ENCODE measurements at places on chromosomes 4 and X.

GRCh38 chr4:147987252-147987651 is 255.4 kb downstream of the ARHGAP10 start:
- DNase-seq: no peak

DNA sequence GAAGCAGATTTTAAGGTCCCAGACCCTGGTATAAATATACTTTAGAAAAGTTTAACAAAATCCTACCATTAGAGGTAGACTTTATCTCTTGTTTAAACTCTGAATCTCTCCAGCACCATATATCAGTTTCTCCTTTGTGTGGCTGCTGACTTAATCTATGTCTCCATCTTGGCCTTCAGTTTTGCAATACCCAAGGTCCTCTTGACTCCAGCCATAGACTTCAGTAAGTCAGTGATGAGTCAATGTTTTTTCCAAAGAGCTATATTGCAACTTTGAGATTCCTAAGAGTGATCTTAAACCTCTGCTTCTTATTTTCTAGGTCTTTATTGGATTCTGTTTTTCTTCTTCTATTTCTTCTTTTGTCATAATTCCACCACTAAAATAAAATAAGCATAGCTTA is 50.8 kb upstream of the ADGRL3 start:
- DNase-seq: no peak

DNA sequence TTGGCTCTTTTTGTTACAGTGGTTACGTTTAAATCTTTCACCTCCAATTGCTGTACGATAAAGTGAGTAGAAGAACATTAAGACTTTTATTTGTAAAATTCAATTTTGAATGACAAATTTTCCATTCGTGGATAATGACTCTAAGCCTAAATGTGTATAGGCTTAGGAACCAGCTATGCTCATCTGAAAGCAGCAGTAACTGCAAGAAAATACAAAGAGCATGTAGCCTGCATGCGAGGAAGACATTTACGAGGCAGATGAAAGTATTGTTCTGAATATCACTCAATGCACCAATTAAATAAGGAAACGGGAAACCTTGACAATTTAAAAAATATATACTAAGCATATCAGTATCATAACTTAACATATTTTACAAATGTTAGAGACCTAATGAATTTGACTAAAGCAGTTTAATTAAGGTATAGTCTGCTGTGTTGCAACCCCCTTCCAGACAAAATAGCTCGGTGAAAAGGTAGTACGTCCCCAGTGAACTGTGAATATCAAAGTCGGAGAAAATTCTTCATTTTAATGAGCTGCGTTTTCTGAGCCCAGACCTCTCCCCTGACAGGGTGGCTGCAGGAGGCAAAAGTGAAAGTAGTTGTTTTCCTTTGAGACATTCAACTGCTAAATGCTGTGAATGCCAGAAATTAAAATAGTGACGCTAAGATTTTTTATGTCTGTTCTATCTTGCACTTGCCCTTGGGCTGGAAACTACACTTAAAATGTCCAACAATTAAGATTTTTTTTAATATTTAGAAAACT is 1236.5 kb upstream of the TENM3 start:
- DNase-seq: no peak

GRCh38 chr4:108838451-108838850 is 75.6 kb upstream of the ETNPPL start:
- DNase-seq: no peak

DNA sequence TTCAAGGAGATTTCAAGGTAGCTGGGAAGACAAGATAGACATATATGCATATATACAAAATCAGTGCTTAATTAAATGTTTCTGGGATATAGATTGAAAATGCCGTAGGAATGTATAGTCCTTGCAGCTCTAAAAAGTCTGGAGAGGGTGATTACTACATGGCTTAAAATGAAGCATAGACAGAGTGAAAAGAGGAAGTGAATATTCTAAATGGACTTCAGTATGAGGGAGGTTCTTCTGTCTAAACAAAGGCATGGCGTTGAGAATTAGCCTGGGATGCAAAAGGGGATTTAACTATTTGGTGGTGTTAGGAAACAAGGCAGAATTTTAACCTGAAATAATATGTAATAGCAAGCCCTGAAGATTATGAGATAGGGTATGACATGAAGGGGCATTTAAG is 141.5 kb upstream of the FRMPD4 start:
- DNase-seq: no peak

- DNase-seq: no peak
These were observed 18.2 kb downstream of the UGT2B11 start for GRCh38 chr4:69196209-69196965.

GRCh38 chr4:61921920-61922319 is 721.8 kb downstream of the ADGRL3 start:
- no peak for DNase-seq

DNA sequence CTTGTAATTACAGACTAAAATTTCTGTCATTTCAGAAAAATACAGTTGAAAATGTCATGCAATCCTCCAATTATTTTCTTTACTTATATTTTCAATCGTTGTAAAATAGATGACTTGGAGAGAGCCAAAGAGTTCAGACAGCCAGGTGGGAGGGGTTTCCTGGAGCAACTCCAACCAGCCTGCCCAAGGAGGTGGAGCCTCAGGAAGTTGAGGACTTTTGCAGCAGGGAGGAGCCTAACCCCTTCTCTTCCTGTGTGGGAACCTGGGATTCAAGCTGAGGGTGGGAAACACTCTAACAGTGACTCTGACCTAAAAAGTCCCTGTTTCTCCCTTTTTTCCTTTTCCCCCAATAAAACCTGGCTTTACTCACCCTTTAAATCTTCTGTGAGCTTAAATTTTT is 72.2 kb upstream of the GABRG1 start:
- no peak for DNase-seq

GRCh38 chr4:70706516-70706915 is 15.2 kb upstream of the RUFY3 start:
- DNase-seq: no peak

DNA sequence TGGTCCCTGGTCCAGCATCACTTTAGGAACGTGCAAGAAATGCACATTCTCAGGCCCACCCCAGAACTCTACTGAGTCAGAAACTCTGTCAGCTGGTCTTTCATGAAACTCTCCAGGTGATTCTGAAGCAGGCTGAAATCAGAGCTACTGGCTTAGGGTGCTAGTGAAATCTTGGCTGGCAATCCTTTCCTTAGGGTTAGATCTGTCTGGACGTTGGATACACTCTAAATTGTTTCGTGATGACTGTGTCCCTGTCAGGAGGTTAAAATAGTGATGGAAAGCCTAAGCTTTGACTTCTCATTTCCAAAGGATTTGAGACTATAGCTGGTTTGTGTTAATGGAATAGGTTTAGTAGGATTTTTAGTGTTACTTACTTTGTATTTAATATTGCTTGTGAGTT is 99.1 kb downstream of the ARHGAP10 start:
- no peak for DNase-seq

DNA sequence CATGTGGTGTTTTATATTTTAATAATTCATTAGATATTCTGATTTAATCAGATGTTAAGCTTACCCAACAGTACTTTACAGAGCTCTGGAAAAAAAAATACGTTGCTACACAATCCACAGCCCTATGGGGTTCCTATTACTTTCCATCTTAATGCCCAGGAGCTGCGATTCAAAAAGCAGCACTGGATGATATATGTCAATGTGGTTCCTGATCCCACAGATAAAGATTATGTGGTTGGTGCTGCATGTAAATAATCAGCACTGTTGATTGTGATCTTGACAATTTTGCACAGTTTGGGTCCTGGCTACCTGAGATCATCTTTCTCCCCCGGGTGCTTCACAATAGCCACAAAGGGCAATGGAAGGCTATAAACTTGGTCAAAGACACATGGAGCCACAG is 72.7 kb upstream of the DCLK2 start:
- no peak for DNase-seq

DNA sequence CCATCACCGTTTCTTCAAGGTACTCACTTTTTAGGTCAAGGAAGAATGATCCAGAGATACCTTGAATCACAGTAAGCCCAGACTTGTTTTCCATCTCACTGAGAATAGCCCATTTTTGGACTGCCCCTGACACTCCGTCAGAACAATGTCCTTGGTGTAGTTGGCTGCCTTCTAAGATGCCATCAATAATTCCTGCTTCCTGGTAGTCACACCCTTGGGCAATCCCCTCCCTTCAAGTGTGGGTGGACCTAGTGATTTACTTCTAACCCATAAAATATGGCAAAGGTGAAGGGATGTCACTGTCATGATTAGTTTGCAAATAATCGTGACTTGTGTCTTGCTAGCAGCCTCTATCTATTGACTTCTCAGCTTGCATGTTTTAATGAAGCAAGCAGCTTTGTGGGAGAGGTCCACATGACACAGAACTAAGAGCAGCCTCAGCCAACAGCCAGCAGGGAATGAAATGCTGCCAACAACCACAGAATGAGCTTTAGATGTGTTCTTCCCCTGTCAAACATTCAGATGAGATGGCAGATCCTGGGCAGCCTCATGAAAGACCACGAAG is 20.0 kb upstream of the KLHL34 start:
- DNase-seq: no peak

GRCh38 chr4:154989511-154989910 is 208.4 kb downstream of the RBM46 start:
- no peak for DNase-seq

DNA sequence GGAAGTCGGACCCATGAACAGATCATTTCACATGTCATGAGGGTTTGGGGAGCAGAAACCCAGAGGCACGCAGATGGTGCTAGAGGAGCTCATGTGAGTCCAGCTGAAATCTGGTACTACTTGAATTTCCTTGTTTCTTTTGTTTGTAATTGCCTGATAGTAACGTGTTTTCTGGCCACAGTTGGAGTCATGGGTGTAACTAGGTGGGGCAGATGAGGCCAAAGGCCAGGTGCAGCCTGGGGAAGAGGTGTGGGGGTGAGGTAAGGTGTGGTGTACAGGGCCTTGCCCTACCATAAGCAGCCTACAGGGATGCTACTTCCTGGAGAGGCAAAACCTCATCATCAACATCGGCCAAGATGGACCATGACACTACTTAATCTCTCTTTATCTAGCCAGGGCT is 271.4 kb downstream of the PTTG2 start:
- no peak for DNase-seq

DNA sequence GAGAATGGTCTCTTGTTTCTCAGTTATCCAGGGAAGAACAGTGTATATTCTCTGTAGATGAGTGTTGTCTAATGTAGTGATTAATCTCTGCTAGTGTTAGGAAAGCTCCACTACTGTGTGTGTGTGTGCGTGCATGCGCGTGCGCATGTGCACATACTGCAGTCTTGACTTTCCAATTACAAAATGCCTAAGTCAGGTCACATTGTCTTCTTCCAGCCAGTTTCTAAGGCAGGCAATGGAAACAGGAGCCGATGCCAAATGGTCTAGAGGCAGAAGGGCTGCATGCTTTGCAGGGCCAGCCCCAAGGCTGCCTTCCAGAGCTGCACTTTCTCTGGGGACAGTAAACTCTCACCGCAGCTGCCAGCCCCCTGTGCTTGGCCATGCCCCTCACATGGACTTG is 30.5 kb upstream of the NAP1L5 start:
- DNase-seq: no peak

GRCh38 chrX:41718481-41719235 is 5.3 kb upstream of the GPR82 start:
- DNase-seq: no peak

- DNase-seq: no peak
These were observed 38.8 kb upstream of the TRPC5OS start for GRCh38 chrX:111837197-111837596.

DNA sequence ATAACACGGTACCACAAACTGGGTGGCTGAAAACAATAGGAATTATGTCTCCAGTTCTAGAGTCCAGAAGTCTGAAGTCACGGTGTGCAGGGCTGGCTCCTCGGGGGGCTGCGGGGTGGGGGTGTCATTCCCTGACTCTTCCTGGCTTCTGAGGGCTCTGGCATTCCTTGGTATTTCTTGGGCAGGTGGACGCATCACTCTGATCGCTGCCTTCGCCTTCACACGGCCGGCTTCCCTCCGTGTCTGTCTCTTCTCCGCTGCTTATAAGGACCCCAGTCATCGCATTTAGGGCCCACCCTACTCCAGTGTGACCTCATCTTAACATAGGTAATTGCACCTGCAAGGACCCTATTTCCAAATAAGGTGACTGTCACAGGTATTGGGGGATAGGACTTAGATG is 134.6 kb downstream of the CPZ start:
- no peak for DNase-seq

DNA sequence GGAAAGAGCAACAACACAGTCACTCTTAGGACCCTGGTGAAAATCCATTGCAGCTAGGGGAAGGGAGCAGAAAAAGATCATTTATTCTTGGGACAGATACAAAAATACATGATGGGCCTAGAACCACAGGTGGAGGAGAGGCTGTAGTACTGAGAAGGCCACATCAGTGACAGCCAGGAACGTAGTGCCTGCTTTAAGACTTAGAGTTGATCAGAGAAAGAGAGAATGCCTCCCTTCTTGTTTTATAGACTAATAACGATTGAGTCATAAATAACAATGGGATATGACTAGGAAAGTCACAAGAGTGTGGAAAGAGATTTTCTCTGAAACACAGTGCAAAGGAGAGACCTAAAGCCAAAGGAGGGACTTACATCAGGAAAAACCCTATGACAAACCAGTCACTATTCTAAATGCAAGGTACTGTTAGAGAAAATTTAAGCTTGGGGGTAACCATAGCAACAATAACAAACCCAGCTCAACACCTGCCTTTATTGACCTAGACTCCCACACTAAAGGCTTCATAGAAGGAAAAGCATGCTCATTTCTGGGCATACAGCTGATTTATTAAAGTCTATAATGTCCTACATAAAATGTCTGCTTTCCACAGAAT is 1015.0 kb upstream of the GRID2 start:
- no peak for DNase-seq

DNA sequence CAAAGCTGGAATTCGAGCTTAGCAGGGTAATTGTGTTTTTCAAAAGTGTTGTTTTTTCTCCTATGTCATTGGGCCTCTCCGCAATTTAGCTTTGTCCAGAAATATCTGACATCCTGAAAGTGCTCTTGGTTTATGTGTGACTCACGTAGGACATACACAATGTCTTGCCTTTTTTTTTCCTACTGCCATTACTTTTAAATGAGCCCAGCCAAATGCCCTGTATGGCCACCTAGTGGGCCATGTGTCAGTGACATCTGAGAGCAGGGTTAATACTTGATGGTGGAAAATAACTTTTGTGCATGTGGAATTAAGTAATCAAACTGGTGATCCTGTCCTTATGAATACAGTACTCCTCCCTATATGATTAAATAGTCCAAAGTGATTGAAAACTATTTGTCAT is 1411.1 kb upstream of the TENM3 start:
- DNase-seq: no peak

GRCh38 chrX:48468693-48469691 is 1.1 kb downstream of the SLC38A5 start:
- no peak for DNase-seq

GRCh38 chr4:142222127-142222526 is 585.7 kb downstream of the IL15 start:
- DNase-seq: no peak

GRCh38 chrX:149365061-149365460 is 140.0 kb downstream of the IDS start:
- DNase-seq: no peak

DNA sequence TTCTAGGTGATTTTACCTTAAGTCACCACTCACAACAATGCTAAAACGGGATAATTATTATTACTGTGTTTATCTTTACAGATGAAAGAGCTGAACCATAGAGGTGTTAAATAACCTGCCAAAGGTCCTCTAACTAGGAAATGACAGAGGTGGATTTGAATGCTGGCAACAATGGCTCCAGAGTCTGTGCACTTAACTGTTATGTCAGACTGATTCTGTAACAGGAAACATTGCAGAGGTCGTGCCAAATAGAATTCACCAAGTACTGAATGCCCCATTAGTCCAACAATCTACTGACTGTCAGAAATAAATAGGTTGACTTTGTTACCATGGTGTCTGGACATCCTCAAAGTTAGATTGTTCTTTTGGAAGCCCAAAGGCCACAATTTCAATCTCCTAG is 20.9 kb upstream of the USP27X start:
- DNase-seq: no peak

- no peak for DNase-seq
These were observed 74.1 kb downstream of the EVC start for GRCh38 chr4:5784960-5785611.

Data from AG04450 (cell line).